Astrocyte (in vitro differentiated cells and primary cell): ENCODE measurements at places on chromosomes 16 and 17.

- H3K4me1 ChIP-seq = peaks cover 8% of the 10 kb centered on the region
- DNase-seq = peak; percentile 42
- no peak overlapping the region for H3K27ac ChIP-seq
- no peaks in the 10 kb centered on the region for H3K27me3 ChIP-seq
Measured at GRCh38 chr17:8556074-8556473, 74.5 kb downstream of the MYH10 start.

- no peaks in the 10 kb centered on the region for H3K27me3 ChIP-seq
- peak; percentile 75 for DNase-seq
- peak overlapping the region; percentile 81 for H3K27ac ChIP-seq
- peak overlapping the region; percentile 8 for H3K4me3 ChIP-seq
Measured at GRCh38 chr17:73343168-73343634, 31.4 kb upstream of the CDC42EP4 start.

DNA sequence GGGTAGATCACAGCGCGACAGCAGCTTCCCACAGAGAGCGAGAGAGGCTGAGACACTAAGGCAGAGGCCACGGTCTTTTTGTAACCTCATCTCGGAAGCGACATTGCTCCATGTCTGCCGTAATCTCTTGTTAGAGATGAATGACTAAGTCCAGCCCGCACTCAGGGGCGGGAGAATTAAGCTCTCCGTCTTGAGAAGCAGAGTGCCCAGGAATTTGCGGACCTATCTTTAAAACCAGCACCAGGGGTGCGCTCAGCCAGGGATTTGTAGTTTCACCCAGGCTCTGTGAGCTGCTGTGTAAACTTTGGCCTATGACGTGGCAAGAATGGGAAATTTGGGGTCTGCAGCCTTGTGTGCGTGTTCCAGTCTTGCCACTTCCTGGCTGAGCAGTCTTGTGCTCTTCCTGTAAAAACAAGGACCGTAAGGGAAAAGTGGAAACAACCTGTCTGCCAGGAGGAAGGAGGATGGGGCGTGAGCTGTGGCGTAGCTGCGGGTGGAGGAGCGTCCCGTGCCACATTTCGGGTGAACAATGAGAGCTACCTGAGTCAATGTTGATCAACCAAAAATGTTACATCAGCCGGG lies 16.0 kb upstream of the JPH3 start:
- no peak for DNase-seq
- H3K4me3 ChIP-seq = no peak overlapping the region
- H3K27me3 ChIP-seq = peaks cover 17% of the 10 kb centered on the region
- no peak overlapping the region for H3K27ac ChIP-seq
- H3K36me3 ChIP-seq = no peaks in the 10 kb centered on the region
- peaks cover 30% of the 10 kb centered on the region for H3K4me1 ChIP-seq

GRCh38 chr17:47203984-47204721 lies 5.0 kb upstream of the MYL4 start:
- peaks cover 23% of the 10 kb centered on the region for H3K4me1 ChIP-seq
- no peaks in the 10 kb centered on the region for H3K27me3 ChIP-seq
- H3K4me3 ChIP-seq = no peak overlapping the region
- H3K27ac ChIP-seq = no peak overlapping the region
- DNase-seq = peak; percentile 53
- no peaks in the 10 kb centered on the region for H3K36me3 ChIP-seq

DNA sequence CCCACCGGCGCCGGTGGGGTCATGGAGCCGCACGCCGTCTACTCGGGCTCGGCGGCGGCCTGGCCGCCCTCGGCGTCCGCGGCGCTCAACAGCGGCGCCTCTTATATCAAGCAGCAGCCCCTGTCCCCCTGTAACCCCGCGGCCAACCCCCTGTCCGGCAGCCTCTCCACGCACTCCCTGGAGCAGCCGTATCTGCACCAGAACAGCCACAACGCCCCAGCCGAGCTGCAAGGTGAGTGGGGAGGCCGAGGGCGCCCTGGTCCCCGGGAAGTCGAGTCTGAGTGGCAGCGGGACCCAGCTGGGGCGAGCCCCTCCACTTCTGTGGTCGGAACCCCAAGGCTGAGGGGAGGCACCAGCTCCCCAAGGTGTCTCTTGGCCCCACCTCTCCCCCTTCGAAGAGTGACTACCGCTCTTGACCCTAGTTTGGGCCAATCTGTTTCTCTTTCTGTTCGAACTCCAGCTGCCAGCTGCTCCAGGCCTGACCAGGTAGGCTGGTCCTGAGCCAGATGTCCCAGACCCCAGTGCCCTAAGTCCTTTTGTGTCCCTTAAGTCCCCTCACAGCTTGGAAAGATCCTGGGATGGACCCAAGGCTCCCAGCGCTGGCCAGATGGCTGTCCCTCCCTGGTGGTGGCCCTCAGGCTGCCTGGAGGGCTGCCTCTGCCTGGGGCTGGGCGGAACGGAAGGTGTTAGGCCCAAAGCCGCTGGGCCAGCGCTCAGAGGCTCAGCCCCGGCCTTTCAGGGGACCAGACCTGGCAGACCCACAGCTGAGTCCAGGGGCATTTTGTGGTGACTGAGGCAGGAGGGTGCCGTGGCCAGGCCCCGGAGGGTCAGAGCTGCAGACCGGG lies 1.2 kb downstream of the FOXF1 start:
- H3K27ac ChIP-seq = peak overlapping the region; percentile 65
- peaks cover 66% of the 10 kb centered on the region for H3K27me3 ChIP-seq
- peaks cover 12% of the 10 kb centered on the region for H3K4me1 ChIP-seq
- DNase-seq = no peak
- H3K4me3 ChIP-seq = peak overlapping the region; percentile 71

DNA sequence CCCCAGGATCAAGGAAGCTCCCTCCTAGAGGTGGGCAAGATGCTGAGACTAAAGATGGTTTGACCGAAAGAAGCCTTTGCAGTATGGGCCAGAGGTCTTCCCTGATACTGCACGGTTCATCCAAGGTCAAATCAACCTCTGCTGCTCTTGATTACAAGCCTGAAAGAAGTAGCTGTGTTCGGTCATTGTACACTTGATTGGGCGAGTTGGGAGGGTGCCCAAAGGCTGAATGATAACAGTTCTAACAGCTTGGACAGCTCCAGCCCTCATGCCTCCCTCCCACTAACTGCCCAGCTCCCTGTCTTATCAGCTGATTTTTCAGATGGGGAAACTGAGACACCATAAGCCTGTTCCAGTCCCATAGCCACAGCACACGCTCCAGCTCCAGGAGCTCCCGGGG lies 42.8 kb downstream of the ABCC12 start:
- H3K4me3 ChIP-seq = no peak overlapping the region
- H3K36me3 ChIP-seq = no peaks in the 10 kb centered on the region
- no peak overlapping the region for H3K27ac ChIP-seq

- DNase-seq = no peak
- H3K27ac ChIP-seq = no peak overlapping the region
- H3K4me3 ChIP-seq = no peak overlapping the region
- H3K4me1 ChIP-seq = no peaks in the 10 kb centered on the region
- H3K27me3 ChIP-seq = no peaks in the 10 kb centered on the region
- H3K36me3 ChIP-seq = no peaks in the 10 kb centered on the region
Measured at GRCh38 chr16:23765933-23766332, 11.1 kb downstream of the CHP2 start.

GRCh38 chr17:20721171-20721570 lies 141.6 kb downstream of the CDRT15L2 start:
- no peaks in the 10 kb centered on the region for H3K27me3 ChIP-seq
- DNase-seq = peak; percentile 1
- H3K4me1 ChIP-seq = no peaks in the 10 kb centered on the region
- no peak overlapping the region for H3K27ac ChIP-seq

DNA sequence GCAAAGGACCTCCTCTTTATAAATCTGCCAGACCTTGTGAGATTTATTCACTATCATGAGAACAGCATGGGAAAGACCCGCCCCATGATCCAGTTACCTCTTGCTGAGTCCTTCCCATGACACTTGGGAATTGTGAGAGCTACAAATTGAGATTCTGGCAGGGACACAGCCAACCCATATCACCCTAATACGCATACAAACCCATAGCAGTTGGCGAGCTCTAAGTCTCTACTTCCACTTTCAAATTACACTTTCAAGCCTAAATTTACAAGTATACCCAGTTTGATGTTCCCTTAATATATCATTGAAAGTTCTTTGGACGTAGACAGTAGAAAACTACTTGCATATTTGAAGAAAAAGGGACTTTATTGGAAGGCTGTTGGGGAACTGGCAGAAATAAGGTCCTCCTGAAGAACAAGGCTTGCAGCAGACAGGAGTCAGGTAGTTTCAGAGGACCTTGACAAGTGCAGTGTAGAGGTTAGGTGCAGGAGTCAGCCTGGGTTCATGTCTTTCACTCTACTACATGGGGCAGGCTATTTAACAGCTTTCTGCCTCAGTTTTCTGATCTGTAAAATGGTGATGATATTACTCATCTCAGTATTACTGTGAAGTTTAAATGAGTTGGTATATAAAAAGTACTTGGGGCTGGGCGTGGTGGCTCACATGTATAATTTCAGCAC lies 107.9 kb upstream of the EEF2KMT start:
- no peaks in the 10 kb centered on the region for H3K4me1 ChIP-seq
- no peak overlapping the region for H3K27ac ChIP-seq
- DNase-seq = no peak
- no peaks in the 10 kb centered on the region for H3K27me3 ChIP-seq
- no peak overlapping the region for H3K4me3 ChIP-seq
- no peaks in the 10 kb centered on the region for H3K36me3 ChIP-seq

DNA sequence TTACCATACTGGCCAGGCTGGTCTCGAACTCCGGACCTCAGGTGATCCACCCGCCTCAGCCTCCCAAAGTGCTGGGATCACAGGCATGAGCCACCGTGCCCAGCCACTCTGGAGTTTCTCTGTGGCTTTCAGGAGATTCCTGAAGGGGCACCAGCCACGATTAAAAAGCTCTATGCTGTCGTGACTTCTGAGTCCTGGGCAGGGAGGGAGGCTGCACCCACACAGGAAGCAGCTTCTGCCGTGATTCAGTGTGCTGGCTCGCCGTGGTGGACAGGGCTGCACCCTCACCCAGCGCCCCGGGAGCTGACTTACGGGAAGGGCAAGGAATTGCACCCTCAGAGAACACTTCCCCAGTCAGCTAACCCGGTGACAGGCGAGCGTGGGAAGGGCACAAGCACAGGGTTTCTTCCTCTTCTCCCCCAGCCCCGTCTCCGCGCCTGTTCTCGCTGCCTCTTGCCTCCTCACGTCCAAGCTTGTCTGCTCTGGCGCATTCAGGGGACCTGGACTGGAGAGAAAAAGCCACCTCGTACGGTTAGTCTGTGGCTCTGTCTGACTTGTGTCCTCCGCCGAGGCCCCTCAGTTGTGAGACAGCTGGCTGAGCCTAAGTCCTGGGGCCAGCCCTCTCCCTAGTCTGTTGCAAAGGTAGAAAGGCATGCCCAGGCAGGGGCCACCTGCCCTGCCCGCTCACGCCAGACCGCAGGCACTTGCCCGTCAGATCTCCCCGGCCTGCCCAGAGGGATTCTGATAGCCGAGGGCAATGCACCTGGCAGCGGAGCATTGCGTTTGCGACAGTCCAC lies 145.0 kb downstream of the SEC14L1 start:
- H3K4me3 ChIP-seq = peak overlapping the region; percentile 3
- H3K36me3 ChIP-seq = no peaks in the 10 kb centered on the region
- H3K27ac ChIP-seq = peak overlapping the region; percentile 88
- H3K4me1 ChIP-seq = peaks cover 64% of the 10 kb centered on the region

GRCh38 chr16:75074920-75075687 lies 41.5 kb downstream of the LDHD start:
- no peaks in the 10 kb centered on the region for H3K27me3 ChIP-seq
- H3K36me3 ChIP-seq = no peaks in the 10 kb centered on the region
- no peak overlapping the region for H3K27ac ChIP-seq
- DNase-seq = no peak
- no peak overlapping the region for H3K4me3 ChIP-seq

- H3K36me3 ChIP-seq = peaks cover 2% of the 10 kb centered on the region
- peak overlapping the region; percentile 67 for H3K27ac ChIP-seq
- DNase-seq = no peak
- H3K4me1 ChIP-seq = peaks cover 8% of the 10 kb centered on the region
- peak overlapping the region; percentile 65 for H3K4me3 ChIP-seq
Measured at GRCh38 chr16:30585022-30585399, 486 bp downstream of the ZNF785 start.

DNA sequence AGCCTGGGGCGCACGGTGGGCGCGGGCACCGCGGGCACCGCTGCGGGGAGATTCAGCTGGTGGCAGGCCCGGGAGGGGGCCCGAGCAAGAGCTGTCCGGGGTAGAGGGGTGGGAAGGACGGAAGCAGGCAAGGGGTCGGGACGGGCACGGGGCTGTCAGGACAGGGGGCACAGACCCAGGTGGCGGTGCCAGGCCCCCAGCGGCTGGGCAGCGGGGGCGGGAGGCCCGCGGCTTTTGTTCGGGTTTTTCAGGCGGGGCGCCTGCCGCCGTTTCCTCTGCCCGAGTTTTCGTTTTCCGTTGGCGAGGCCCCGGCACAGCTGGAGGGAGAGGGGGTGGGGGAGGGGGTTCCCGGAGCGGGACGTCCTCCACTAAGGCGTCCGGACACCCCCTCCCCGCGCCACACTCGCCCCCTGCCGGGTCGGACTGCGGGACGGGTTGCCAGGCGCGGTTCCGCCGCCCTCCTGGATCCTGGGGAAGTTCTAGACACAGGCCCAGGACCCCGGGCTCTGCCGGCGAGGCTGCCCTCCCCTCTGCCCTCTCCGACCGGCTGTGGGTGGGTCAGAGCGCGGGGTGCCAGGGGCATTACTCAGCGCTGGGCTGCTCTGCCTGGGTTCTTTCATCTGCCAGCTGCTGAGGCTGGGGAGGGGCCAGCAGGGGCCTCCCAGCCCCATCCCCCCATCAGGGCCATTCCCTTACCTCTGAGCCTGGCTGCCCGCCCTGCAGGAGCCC lies 543 bp downstream of the ARHGAP23 start:
- H3K4me3 ChIP-seq = peak overlapping the region; percentile 71
- DNase-seq = peak; percentile 36
- peak overlapping the region; percentile 31 for H3K27ac ChIP-seq

GRCh38 chr17:78617511-78618061 lies 40.4 kb upstream of the DNAH17 start:
- no peak for DNase-seq
- peaks cover 4% of the 10 kb centered on the region for H3K27me3 ChIP-seq
- H3K36me3 ChIP-seq = no peaks in the 10 kb centered on the region
- H3K27ac ChIP-seq = no peak overlapping the region

DNA sequence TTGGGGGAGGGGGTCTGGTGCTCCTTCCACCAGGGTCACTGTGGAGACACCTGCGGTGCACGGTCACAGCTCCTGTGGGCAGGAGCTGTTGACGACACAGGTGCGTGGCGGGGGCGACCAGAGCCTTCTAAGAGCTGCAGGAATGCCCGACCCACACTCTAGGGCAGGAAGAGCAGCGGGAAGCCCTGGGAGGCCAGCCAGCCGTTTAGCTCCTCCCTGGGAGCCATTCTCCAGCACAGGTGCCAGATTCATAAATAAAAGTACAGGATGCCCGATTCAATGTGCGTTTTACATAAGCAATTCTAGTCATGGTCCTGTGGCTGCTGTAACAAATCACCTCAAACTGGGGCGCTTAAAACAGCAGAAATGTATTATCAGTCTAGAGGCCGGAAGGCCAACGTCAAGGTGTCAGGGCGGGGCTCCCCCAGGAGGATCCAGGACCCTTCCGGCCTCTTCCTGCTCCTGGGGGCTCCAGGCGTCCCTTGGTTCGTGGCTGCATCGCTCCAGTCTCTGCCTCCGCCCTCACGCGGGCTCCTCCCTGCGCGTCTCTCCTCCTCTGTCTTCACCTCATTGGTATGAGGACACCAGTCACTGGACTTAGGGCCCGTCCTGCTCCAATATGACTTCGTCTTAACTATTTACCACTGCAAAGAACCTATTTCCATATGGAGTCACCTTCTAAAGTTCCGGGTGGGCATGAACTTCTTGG lies 155.4 kb downstream of the FOXL1 start:
- H3K4me1 ChIP-seq = peaks cover 22% of the 10 kb centered on the region
- DNase-seq = no peak
- H3K27me3 ChIP-seq = peaks cover 3% of the 10 kb centered on the region
- no peak overlapping the region for H3K27ac ChIP-seq
- no peaks in the 10 kb centered on the region for H3K36me3 ChIP-seq
